ENCODE measurements at places on chromosomes 16 and 17.

GRCh38 chr17:49984776-49985175 lies 10.2 kb downstream of the DLX3 start:
- no peak for DNase-seq

DNA sequence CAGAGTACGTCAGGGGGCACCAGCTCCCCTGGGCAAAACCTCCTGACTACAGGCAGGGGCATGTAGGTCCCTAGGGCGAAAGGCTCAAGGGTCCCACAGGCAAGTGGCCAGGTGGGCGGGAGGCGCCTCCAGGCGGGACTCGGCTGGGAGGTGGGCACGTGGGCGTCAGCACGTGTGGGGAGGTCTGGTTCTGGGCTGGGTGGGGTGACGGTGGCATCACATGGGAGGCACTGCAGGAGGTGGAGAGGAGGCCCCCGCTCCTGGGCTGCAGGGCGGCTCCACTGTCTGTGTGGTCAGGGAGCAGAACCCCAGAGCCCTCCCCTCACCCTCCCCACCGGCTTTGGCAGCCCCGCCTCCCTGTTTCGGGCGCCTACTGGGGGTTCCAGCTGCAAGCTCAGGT lies 52.7 kb downstream of the ACTG1 start:
- DNase-seq = no peak

DNA sequence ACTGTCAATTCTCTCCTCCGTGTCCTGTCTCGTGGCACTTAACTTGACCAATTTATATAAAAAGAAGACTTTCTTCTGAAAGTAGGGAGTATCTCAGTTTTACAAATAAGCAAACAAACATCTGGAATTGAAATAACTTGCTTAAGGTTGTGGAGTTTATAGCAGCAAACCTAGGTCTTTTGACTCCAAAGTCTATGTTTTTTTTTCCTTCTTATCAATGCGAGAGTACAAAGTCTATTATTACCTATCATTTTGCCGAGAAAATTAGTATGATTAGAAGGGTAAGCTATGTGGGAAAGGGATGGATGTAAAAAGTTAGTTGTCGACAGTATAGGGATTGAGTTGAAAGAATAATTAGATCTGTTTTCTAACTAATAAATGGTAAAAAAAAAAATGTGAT lies 50.4 kb downstream of the PPM1E start:
- no peak for DNase-seq

GRCh38 chr16:84673203-84673535 lies 24.9 kb downstream of the KLHL36 start:
- no peak for DNase-seq

GRCh38 chr17:73623818-73624217 lies 20.4 kb downstream of the SDK2 start:
- DNase-seq = no peak

DNA sequence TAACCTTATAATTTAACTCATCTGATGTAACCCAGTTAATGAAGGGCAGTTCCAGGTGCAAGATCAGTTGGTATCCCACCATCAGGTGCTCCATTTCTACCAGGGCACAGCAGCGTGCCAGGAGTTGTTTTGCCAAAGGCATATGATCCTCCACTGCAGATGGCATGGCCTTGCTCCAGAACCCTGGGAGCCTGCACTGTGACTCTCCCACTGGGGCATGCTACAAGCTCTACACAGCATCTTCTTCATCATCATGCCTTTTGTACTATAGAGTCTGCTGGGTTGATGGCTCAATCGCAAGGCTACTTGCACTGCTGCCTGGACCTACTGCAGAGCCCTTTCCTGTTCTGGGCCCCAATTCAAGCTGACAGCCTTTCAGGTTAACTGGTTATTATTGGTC lies 11.3 kb upstream of the MAPT start:
- DNase-seq = no peak

GRCh38 chr17:47275245-47275984 lies 21.8 kb downstream of the ITGB3 start:
- DNase-seq = no peak

- DNase-seq = no peak
Observed at GRCh38 chr17:75238684-75239191, 22.7 kb downstream of the GGA3 start.

DNA sequence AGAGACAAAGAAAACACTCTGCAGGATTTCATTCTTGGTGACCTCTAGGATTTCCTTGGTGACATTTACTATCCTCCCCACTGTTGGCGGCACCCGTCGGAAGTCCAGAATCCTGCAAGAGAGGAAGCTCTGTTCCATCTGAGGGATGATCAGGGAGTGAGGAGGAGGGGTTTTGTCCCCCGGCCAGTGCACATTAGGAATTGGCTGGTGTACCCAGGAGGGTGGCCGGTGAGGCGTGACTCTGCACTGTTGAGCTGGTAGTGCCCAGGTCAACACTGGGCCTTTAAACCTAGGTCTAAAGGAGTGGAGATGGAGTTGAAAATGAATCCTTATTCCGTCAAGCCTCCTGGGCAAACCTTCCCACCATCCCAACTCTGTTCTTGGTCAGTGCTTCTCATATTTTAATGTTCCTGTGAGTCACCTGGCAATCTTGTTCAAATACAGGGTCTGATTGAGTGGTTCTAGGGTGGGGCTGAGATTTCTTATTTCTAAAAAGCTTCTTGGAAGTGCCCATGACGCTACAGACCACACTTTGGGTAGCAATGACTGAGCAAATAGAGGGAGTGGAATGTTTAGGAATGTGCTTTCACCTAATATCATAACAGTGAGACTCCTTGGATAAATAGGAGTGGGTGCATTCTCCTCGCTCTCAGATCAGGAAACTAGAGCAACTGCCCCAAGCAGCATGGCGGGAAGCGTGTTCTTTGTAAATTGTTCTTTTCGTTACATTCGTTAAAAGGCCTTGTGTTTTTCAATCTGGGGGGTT lies 30.7 kb downstream of the PRKAR1A start:
- no peak for DNase-seq

DNA sequence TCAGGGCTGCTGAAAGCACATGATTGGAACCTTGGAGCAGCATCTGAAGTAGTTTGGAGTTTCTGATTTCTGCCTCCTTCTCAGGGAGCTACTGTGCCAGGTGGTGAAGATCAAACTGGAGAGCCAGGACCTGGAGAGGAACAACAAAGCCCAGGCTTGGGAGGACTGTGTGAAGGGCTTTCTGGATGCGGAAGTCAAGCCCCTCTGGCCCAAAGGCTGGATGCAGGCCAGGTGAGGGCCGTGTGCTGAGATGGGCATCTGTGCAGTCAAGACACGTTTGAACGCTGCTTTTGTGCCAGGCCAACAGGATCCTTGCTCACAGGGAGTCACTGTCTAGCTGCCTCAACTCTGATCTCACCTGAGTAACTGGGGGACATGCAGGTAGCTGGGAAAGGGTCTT lies 23.8 kb downstream of the UBN1 start:
- DNase-seq = no peak

DNA sequence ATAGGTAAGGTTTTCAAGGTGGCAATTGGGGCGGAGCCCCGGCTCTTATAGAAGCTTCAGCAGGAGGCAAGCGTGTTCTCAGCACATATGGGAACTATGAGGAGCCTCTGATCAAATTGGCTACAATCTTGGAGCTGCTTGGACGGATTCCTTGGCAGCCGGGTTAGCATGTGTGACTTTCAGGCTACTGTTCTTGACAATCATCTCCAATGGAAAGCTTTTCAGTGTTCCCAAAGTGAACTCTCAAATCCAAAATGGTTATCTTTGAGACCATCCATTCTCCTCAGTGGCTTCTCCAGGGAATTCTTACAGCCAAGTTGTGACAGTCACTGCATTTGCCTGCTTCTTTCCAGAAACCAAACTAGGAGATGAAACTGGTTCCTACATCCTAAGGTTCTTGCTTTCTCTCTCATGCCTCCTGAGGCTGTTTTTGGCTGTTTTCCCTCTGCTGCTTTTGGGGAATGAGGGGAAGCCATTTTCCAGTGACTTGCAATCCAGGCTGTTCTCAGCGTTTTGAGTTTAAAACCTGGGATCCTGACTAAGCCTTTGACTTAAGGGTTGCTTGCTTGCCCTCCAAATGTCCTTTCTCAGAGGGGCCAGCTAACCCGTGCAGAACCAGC lies 10.9 kb downstream of the HAS3 start:
- DNase-seq = no peak

DNA sequence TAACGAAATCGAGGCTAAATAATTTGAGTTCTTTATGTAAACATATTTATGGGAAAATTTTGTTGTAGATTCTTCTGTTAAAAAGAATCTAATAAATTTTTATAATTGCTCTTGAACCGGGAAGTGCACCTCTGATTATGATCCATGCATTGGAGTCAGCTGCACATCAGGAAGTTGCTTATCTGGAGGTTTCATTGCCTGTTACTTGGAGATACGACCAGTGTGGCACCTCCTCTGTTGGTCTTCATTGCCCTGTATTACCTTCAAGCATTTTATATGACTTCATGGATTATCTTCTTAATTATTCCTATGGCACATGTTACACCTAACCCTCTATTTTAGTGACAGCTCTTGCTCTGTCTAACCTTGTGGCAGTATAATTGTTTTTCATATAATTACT lies 312.6 kb upstream of the TBX2 start:
- no peak for DNase-seq

- DNase-seq = no peak
Observed at GRCh38 chr17:1591474-1592090, 29.0 kb upstream of the PITPNA start.

DNA sequence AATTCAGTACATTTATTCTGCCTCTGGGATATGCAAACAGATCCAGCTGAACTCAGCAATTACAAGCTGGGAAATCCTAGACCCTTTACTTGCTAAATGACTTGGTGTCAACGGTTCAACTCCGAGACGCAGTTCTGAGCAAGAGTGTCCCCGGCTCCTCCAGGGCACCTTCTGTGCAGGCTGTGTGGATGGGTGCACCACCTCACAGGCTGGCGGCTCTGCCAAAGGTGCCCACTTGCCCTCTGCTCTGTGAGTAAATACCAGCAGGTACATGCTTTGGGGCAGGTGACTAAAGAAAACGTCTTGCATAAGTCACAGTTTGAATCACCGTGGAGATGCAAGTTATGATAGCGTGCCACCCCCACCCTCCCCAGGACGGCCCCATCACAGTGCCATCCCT lies 23.3 kb downstream of the MAP1LC3B start:
- DNase-seq = no peak

- DNase-seq = no peak
Observed at GRCh38 chr16:70796301-70796700, 4.7 kb downstream of the VAC14 start.

GRCh38 chr16:88686439-88687253 lies at the start of gene SNAI3:
Gene SNAI3, minus strand, starts transcription at chr16:88686507. Its CDS starts 101 bp downstream, at chr16:88686406.
- no peak for DNase-seq

- DNase-seq = no peak
Observed at GRCh38 chr17:4898351-4898750, 985 bp upstream of the C17orf107 start.

DNA sequence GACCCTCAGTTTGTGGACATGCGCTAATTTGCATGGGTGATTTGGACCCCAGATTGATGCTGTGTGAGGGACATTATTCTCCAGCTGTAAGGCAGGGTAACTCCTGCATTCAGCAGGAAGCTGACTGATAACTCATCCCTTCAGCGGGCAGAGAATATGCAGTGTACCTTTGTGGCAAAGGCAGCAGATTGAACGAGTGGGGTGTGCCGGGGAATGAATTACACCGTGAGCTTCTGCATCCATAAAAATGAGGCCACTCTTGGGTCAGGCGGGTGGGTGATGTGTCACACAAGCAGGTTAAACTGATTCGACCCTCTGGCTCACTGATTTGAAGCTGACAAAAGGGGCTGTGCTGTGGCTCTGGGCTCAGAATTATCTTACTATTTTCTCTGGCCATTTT lies 128.9 kb upstream of the PMFBP1 start:
- DNase-seq = no peak

DNA sequence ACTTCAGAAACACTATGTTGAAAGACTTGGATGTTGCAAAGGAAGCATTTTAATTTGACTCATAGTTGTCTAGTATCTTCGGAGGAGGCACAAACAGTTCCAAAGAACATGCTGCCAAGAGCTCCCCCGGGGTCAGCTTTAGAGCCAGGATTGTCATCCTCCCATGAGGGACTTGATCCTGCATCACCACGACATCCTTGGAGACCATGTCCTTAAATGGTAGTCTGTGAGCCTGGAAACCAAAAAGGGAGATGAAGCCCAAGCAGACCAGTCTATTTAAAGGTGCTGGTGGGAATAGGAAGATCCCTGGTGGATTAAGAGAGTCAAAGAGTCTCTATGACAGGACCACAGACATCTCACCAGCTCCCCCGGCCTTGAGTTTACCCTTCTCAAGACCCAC lies 33.3 kb upstream of the DYNLRB2 start:
- no peak for DNase-seq

- DNase-seq = no peak
Observed at GRCh38 chr17:73369111-73369521, 57.3 kb upstream of the CDC42EP4 start.

DNA sequence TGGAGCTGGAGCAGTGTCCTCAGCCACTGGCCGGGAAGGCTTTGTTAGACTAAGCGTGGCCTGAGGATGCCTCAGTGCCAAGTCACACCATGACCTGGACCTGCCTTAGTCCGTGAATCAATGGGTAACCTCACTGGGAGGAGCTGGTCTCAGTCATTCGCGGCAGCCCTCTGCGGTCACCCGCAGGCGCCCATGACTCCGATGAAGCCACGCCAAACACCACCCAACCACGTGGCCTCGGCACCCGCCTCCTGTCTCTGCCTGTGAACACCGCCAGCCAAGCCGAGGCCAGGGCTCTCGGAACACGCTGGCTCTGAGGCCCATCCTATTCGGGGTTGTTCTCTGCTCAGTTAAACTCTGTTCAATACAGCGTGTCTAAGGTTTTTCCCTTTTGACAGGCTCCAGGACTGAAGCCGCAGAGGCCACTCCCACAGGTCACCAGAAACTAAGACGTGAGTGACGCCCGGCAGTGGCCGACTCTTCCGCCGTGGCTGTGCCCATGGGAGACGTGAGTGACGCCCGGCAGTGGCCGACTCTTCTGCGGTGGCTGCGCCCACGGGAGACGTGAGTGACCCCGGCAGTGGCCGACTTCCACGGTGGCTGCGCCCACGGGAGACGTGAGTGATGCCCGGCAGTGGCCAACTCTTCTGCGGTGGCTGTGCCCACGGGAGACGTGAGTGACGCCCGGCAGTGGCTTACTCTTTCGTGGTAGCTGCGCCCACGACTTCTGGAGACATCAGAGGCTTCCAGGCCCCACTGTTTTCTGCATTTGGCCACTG lies 16.8 kb upstream of the PABPN1L start:
- DNase-seq = no peak

- DNase-seq = no peak
Observed at GRCh38 chr17:2691069-2691871, 20.3 kb downstream of the CLUH start.

DNA sequence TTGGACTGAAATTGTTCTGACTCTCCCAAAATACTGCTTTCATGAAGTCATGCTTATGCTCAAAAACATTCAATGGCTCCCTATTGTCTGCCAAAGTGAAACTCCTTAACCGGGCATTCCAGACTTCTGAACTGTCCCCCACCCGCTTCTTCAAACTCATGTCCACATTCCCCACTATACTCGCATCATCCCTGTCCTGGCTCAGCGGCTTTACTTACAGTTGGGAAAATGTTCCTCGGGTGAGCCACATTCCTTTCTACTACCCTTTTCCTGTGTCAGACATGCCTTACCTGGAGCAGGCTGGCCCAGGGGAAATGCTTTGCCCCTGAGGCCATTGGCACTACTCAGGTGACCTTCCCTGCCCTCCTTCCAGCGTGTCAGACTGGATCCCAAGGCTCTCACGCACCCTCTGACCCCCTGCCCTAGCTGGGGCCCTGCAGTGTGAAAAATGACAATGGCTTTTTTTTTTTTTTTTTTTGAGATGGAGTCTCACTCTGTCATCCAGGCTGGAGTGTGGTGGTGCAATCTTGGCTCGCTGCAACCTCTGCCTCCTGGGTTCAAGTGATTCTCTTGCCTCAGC lies 5.3 kb downstream of the CYGB start:
- DNase-seq = no peak
